ENCODE measurements at places on chromosomes 5 and 9. TPM values are rescaled to one million over a fixed set of nuclear protein-coding genes. Genes with fewer than 3 reads are reported as not detected.

Gene TAF11L9
- polyA plus RNA-seq = not detected

Gene AJM1
- polyA plus RNA-seq = 3.0 TPM

Gene ZNF169
- 3.1 TPM for polyA plus RNA-seq

Gene FOXD4L4
- polyA plus RNA-seq = not detected

Gene CDH10
- 0.63 TPM for polyA plus RNA-seq

Gene TSPAN17
- 49.4 TPM for polyA plus RNA-seq

Gene SAPCD2
- polyA plus RNA-seq = 13.1 TPM

Gene ABLIM3
- polyA plus RNA-seq = 3.0 TPM

Gene SLC1A1
- 0.63 TPM for polyA plus RNA-seq

Gene SPINK4
- polyA plus RNA-seq = not detected

Gene HACD4
- polyA plus RNA-seq = 1.8 TPM

Gene DNAJC18
- 5.3 TPM for polyA plus RNA-seq

Gene OTULINL
- polyA plus RNA-seq = 2.4 TPM

Gene MGAT4B
- polyA plus RNA-seq = 166 TPM

Gene IL33
- polyA plus RNA-seq = 0.72 TPM

Gene OBP2B
- not detected for polyA plus RNA-seq

Gene PDZD2
- 0.09 TPM for polyA plus RNA-seq

Gene BSPRY
- not detected for polyA plus RNA-seq

Gene CCDC180
- polyA plus RNA-seq = 2.2 TPM

Gene TMEM171
- 6.7 TPM for polyA plus RNA-seq

Gene TOR1B
- polyA plus RNA-seq = 26.9 TPM

Gene MLANA
- not detected for polyA plus RNA-seq

Gene KCNV2
- not detected for polyA plus RNA-seq

Gene SPARC
- 45.7 TPM for polyA plus RNA-seq

Gene DNAI1
- polyA plus RNA-seq = 0.50 TPM

Gene PCA3
- polyA plus RNA-seq = not detected

Gene PCDHGB3
- polyA plus RNA-seq = 0.16 TPM

Gene TARS1
- polyA plus RNA-seq = 293 TPM

Gene SPATA31D4
- not detected for polyA plus RNA-seq

Gene SEMA6A
- polyA plus RNA-seq = not detected

Gene LRRC70
- not detected for polyA plus RNA-seq
